ENCODE measurements at places on chromosomes 4 and X. TPM values are rescaled to one million over a fixed set of nuclear protein-coding genes. Genes with fewer than 3 reads are reported as not detected.

NXF3 gene
- total RNA-seq, result not detected

MAGEA9B gene
- not detected for total RNA-seq

PABPC5 gene
- 4.4 TPM for total RNA-seq

CENPVL1 gene
- total RNA-seq, result not detected

PCYT1B gene
- 0.17 TPM for total RNA-seq

BMP2K gene
- total RNA-seq, result 54.8 TPM

TRIM60 gene
- not detected for total RNA-seq

RTL3 gene
- not detected for total RNA-seq

PDS5A gene
- 57.5 TPM for total RNA-seq

PPBP gene
- total RNA-seq, result not detected

ALPK1 gene
- total RNA-seq, result 50.2 TPM

F11 gene
- not detected for total RNA-seq

LRIT3 gene
- total RNA-seq, result under 0.01 TPM

AMTN gene
- total RNA-seq, result not detected

PAGE5 gene
- total RNA-seq, result 0.66 TPM

CLIC2 gene
- 6.7 TPM for total RNA-seq

MSX1 gene
- total RNA-seq, result 1.3 TPM

Measured in fibroblast of lung (primary cell).